ENCODE measurements at places on chromosomes 13 and 19. TPM values are rescaled to one million over a fixed set of nuclear protein-coding genes. Genes with fewer than 3 reads are reported as not detected.

- ATAC-seq: no peak
These were observed 98.4 kb downstream of the ANKRD10 start for GRCh38 chr13:110816500-110816899.

GRCh38 chr19:35002037-35002535 is 2.0 kb downstream of the GRAMD1A start:
- ATAC-seq: no peak

The OR7D2 gene
- not detected for total RNA-seq

DNA sequence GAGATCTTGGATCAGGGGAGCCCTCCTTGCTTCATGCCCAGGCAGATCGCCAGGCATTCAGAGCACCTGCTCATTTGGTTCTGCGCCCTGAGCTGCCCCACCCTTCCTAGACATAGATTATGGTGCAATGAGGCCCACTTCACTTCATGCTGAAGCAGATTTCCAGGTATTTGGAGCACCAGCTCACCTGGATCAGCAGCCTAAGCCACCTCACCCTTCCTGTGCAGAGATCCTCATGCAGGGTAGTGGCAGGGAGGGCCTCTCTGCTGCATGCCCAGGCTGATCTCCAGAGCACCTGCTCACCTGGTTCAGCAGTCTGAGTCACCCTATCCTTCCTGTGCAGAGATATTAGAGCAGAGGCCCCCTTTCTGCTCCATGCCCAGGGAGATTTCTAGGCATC is 1966.1 kb downstream of the PCDH9 start:
- peak; percentile 92 for ATAC-seq

GRCh38 chr13:106762708-106763107 is 194.8 kb upstream of the ARGLU1 start:
- no peak for ATAC-seq

DNA sequence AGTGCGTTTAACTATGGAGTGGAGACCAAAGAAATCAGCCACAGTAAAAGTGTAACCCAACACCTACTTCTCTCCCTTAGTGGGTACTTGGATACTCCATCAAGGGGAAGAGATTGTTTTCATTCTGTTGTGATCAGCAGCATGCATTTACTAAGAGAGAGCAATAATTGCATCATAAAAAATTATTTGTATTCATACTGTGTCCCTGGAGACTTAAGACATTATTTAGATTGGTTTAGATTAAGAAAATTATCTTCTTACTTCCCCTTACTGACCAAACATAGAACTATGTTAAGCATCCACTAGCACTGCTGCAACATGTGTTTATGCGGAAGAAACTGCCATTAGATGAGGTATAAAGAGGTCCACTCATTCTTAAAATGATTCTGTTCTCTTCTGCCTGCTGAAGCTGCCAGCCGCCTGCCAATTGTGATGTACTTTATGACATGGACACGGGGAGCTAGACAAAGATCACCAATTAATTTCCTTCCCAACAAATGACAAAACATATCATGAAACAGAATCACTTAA is 738.5 kb downstream of the DIAPH3 start:
- no peak for ATAC-seq

DNA sequence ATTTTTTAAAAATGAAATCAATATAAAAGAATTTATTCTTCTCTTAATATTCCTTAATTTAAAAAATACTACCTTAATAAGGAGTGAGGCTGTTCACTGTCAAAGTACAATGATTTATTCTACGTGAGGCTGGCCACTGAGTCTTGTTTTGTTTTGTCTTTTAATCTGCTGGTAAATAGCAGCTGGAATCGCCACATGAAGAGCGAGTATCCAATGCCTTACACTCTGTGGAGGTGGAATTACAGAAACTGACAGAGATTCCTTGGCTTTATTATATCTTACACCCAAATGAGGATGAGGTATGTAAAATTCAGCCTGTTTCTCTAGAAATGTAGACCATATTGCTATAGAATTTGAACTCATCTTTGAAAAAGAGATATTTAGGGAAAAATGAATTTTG is 52.9 kb upstream of the AKAP11 start:
- ATAC-seq: no peak

DNA sequence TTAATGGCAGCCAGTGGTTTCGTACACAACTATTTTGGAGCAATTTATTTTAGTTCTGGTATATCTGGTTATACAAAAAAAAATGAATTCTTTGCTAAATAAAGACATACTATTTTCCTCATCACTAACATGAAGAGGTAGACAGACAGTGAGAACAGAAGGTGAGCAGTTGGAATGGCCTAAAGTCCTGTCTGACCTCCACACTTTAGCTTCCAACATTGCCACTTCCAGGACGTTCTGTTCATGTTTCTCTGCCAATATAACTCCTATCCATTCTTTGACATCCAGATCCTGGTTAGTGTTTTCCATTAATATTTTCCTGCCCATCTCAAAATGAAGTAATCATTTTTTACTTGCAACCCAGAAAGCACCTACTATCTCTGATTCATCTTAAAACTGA is 112.9 kb upstream of the FRY start:
- no peak for ATAC-seq

DNA sequence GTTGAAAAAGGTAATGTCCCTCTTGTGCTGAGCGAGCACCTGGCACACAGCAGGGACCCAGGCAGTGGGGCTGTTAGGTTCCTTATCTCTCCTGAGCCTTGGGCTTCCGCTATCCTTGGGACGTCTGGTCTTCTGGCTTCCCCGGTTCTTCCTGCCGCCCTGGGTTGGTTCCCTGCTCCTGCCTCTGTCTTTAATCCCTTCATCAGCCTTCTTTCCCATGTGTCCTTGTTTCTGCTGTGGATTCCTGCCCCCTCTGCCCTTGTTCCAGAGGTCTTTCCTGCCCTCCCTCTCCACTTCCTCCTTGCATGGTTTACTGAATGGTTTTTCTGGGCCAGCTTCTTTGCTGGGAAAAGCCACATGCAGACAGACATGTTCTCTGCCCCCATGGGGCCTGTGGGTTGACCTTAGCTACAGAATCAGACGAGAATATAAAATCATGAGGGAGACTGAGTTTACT is 2.6 kb downstream of the EPN1 start:
- no peak for ATAC-seq

The CBARP gene
- 2.0 TPM for total RNA-seq

DNA sequence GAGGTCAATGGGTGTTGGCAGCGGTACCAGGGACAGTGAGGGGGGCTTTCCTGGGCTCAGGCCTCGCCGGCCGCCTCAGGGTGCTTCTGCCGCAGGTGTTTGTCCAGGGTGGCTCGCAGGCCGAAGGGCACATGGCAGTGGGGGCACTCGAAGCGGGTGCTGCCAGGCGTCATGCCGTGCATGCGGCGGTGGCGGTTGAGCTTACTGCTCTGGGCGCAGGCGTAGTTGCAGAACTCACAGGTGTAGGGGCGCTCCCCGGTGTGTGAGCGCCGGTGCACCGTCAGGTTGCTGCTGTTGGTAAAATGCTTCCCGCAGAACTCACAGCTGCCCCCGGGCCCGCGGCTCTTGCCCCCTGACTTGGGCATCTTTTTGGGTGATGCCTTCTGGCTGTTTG is 4.7 kb downstream of the ZNF296 start:
- peak; percentile 8 for ATAC-seq

DNA sequence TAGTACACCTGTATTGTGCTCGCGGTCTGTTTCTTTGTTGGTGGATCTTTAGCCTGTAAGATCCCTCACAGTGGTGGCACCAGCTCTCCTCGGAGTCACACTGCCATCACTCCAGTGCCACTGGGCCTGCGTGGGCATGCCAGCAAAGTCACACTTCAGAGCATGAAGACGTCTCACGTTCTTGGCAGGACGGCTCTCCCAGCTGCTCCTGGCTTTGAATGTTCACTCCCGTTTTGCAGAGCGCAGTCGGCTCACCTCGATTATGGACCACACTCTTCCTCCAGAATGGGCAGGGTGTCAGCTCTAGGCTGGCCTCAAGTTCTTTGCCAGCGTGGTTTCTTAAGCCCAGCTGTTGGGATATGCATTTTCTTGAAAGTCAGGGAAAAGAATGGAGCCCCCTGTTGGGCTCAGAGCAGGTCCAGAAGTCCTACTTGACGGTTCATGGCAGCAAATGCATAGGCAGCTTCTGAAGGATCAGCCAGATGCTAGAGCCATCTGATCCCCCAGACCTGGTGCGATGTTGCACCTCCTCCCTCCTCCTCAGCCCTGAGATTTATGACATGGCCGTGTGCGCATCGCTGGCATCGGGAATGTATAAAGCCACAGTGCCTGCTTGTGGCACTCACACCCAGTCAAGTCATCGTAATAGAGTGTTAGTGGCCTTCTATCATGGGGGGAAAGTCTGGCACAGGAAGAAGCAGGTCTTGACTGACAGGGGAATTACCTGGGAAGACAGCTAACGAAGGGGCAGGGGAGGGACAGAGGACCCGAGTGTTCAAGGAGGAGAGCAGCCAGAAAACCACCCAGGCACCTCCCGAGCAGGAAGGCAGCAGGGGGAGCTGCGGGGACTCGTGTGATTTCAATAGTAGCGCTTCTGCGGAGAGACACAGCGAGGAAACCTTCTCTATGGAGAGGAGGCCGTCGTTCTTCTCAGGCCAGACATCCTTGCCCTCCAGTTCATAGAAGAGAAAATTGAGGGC is 40.2 kb upstream of the NPAS1 start:
- ATAC-seq: peak; percentile 4

- peak; percentile 95 for ATAC-seq
These were observed 54.0 kb downstream of the GNG7 start for GRCh38 chr19:2648528-2648937.

The LRRC25 gene
- 0.48 TPM for total RNA-seq

The TUBB4A gene
- 0.12 TPM for total RNA-seq

The ZNF93 gene
- 2.6 TPM for total RNA-seq

- peak; percentile 83 for ATAC-seq
These were observed at the start of gene ABCA7 for GRCh38 chr19:1039646-1040475. TSS of gene ABCA7 (plus strand) at chr19:1040107. CDS start at chr19:1041362, 1,255 bp downstream.

GRCh38 chr13:98300956-98301641 is 124.0 kb upstream of the RNF113B start:
- ATAC-seq: no peak

The IGFLR1 gene
- total RNA-seq: 2.4 TPM

DNA sequence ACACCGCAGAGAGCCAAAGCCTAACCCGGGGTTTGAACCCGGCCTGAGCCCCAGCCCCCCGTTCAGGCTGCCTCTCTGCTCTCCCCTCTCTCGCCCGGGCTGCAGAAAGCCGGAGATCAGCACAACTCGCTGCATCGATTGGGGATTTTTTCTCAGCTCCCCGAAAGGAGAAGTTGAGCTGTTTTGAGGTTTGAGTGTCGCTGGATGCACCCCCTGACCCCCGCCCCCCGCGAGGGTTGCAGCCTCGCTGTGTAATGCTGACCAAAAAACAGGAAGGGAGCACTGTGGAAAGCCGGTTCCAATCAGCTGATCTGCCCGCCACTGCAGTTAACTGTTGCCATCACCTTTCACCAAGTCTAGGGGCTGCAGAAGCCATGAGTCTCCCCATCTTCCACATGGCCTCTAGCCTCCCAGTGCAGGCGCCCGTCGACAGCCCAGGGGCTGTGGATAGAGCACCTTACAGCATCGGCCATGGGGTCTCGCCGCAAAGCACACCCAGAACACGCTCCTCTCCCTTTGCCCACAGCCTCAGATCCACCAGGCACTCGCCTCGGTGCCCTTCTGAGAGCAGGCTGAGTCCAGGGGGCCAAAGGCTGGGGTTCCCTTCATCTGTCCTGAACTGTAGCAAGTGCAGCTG is 34.5 kb downstream of the MYO9B start:
- no peak for ATAC-seq

DNA sequence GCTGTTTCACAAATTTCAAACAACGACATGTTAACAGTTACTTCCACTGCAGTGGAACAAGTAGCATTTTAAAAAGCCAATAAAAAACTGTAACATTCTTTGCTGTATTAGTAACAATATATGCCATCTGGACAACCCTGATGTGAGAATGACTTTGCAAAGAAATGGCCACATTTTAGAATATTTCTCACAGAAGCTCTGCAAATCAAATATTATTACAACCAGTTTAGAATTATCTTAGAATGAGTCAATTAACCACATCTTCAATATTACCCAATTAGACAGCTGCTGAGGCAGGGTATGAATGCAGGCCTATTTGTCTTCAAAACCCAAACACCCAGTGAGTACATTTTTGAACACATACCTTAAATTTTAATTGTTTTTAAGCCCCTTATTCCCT is 3.2 kb downstream of the ZNF699 start:
- ATAC-seq: no peak

The MCF2L gene
- total RNA-seq: 9.7 TPM

DNA sequence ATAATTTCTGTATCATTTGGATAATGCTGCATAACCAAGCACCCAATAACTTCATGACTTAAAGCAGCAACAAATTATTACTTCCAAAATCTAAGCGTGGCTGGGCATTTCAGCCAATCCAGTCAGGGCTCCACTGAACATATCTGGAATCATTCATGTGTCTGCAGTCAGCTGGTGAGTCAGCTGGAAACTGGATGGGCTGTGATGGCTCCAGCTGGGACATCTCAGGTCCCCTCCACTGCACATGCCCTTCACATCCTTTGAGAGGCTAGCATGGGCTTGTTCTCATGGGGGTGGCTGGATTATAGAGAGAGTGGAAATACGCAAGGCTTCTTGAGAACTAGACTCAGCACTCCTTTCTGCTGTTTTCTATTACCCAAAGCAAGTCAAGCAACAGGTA is 961.9 kb downstream of the DIAPH3 start:
- no peak for ATAC-seq

- ATAC-seq: peak; percentile 42
These were observed 919 bp downstream of the VAV1 start for GRCh38 chr19:6773323-6773931.

The FGF14 gene
- 0.16 TPM for total RNA-seq

DNA sequence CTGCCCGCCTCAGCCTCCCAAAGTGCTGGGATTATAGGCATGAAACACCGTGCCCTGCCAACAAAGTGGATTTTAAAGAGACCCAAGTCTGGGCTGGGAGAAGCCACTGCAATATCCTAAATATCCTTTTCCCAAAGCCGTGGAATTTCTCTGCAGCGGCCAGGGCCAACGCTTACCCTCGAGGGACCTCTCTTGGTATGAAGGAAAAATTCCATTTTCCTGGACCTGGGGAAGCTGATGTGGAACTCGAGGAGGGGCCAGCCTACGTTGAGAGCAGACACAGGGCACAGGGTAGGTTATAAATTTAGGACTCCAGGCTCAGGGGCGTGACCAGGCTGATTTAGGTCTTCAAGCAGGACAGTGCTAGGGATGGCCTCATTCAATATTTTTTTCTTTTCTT is 17.7 kb upstream of the UPF1 start:
- no peak for ATAC-seq

The KLK7 gene
- total RNA-seq: 146 TPM

- peak; percentile 58 for ATAC-seq
These were observed 263 bp downstream of the RHPN2 start for GRCh38 chr19:33064458-33064791.

GRCh38 chr13:91158017-91158395 is 189.5 kb upstream of the MIR17HG start:
- no peak for ATAC-seq

GRCh38 chr13:98297051-98297450 is 120.0 kb upstream of the RNF113B start:
- ATAC-seq: no peak

DNA sequence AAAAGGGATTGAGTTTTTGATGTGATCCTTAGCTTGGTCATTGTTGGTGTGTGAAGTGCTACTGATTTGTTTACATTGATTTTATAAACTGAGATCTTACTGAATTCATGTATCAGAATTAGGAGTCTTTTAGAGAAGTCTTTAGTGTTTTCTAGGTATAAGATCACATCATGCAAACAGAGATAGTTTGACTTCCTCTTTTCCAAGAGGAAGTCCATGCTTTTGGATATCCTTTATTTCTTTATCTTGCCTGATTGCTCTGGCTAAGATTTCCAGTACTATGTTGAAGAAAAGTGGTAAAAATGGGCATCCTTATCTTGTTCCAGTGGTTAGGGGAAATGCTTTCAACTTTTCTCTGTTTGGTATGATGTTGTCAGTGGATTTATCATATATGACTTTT is 561.2 kb upstream of the SLITRK1 start:
- no peak for ATAC-seq

- ATAC-seq: no peak
These were observed 155.6 kb upstream of the IRS2 start for GRCh38 chr13:109941951-109942350.

The VSTM1 gene
- total RNA-seq: not detected
